ENCODE measurements at places on chromosomes 4 and X.

DNA sequence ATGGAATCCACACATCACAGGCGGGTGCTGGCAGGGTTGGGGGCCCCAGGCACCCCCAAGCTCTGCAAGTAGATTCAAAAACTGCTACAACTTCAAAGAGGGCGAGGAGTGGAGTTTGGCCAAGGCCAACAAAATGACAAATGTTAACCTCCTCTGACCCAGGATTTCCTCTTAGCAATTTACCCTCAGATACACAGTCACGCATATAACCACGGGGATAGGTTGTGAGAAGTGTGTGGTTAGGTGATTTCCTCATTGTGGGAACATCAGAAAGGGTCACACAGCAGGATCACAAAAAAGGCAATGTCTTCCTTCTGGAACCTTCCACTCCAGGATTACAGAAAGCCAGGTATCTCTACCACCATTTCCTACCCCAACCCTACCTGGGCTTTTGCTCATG is 62.4 kb downstream of the C4orf50 start:
- DNase-seq, result no peak

DNA sequence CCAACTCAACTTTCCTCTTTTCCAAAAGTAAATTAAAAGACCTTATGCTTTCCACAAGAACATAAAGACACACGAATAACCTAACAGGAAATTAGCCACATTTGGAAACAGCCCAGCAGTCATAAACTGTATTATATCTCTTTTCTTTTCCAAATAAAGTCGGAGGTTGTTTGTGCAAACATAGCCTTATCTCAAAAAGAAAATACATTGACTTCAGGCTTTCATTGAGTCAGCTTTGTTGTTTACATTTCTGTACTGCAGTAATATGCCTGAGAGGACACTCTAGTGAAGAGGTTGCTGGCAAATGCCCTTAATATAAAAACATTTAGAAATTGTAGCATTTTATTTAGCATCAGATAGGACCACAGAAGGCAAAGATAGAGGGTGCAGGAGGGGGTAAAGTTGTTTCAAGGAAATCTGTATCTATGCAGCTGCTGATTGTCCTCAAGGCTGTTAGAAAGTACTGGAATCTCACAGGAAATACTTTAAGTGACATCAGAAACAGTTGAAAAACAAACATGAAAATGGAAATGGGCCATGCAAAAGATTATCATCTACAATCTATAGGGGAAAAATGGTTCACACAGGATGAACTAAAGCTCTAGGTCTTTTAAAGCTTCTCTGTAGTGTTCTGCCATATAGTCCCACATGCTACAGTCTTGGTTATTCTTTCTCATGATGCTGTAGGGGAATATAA is 14.5 kb downstream of the LNX1 start:
- no peak for DNase-seq

- DNase-seq, result no peak
These were observed 9.2 kb upstream of the C4orf50 start for GRCh38 chr4:6027392-6027791.

GRCh38 chrX:10172877-10173276 is 16.1 kb downstream of the CLCN4 start:
- DNase-seq, result no peak

GRCh38 chr4:3392321-3392720 is 49.4 kb upstream of the HGFAC start:
- no peak for DNase-seq

GRCh38 chr4:177687117-177687516 is 244.9 kb upstream of the AGA start:
- no peak for DNase-seq

DNA sequence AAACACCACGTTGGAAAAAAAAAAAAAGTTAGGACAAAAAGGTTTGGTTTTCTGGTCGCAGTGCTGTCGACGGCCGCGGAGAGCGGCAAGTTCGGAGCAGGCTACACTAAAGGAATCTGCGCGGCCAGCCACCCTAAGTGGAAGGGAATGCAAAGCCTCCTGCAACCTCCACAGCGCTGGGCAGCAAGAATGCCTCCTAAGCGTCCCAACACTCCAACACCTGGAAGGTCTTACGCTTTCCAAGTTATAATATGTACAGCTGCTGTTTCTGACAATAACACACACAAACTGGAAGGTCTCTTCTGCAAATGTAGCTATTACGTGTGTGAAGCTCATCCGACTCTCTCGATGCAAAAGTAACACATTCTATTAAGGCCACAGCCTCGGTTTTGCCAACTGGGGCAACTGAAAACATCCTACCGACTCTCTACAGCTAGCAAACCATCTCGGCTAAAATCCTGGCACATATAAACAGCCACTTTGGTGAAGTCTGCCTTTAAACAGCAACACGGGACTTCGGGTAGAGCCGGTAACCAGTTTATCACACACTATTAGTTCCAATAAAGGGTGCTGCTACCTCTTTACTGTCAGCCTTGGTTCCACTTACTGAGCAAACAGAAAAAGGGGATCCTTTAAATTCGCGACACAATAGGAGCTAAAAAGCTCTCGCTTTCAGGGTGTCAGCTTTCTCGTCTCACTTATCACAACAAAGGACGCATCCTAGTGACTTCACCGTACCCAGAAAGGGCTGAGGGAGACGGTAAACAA is 895 bp downstream of the SMIM14 start:
- peak; percentile 2 for DNase-seq

- DNase-seq, result no peak
These were observed 8.8 kb downstream of the BBS7 start for GRCh38 chr4:121861426-121861825.

DNA sequence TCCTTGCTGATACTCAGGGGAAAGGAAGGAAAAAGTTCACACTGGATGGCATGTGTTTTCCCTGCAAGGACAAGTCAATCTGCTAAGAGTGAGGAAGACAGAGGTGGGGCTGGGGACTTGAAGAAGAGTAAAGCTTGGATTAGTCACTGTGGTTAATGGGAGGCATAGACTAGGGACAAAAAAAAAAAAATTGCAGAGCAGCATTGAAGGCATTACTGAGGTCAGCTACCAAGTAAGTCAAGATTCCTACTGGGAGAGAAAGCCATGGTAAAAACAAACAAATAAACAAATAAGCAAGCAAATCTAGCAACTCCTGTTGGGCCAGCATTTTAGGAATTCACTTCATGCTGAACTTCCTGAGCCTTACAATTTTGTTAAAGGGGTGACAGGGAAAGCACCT is 58.2 kb upstream of the GPC4 start:
- DNase-seq, result no peak

DNA sequence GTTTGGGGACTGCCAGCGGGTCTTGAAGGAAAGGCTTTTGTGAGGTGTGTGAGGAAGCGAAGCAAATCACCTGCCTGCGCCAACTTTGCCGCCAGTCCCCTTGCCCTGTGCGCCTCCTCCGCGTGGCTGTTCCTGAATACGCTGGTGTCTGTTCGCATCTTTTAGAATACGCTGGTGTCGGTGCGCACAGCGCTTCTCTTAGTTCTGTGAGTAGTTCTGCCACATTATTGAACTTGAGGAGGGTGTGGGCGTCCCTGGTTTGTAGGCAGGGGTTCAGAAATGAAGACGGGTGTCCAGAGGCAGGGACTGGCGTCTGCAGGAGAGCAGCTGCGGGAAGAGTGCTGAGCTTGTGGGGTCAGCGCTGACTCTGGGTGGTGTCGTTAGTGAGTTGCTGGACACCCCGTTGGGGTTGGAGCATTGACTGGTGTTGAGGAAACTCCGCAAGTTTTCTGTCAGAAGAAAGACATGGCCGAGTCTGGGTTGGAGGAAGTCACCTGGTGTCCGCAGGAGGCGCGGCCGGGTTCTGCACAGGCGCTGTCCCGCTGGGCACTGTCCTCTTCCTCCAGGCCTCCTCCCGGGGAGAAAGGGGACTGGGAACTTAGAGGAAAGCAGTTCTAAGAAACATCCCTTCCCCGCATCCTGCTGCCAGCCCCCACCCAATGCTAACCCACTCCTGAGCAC is 930 bp downstream of the ZNF718 start:
- no peak for DNase-seq

DNA sequence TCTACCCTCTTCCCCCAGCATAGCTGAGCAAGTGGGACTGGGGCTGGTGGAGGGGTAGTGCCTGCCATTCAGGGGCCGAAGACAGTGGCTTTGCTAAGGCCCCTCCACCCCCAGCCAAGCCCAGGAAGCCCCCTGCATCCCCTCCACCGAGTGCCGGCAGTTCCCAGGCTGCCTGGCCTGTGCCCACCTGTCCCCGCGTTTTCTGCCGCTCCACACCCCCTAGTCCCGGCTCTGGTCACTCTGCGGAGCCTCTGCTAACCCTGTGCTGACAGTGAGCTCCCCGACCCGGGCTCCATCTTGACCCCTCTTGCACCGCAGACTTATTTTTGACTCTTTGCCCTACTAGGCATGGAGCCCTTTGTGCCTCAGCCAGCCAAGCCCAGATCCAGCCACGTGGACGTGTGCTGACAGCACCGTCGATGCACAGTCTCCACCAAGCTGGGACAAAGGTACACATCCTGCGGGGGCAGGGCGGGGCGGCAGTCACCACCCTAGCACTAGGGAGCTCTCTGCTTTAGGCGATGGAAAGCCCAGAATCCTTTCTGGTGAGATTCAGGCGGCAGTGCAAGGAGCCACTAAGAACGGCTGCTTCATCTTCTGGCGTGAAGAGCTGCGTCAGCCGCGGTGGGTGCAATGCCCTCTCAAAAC is 96.6 kb downstream of the PHKA2 start:
- DNase-seq, result no peak

GRCh38 chrX:71543316-71543715 is 10.4 kb downstream of the OGT start:
- no peak for DNase-seq

GRCh38 chr4:184752496-184753275 is 18.8 kb upstream of the CENPU start:
- DNase-seq, result no peak

GRCh38 chr4:7195546-7196287 is 3.4 kb downstream of the SORCS2 start:
- no peak for DNase-seq

- DNase-seq, result no peak
These were observed at the start of gene GPR173 for GRCh38 chrX:53048169-53049126. TSS of gene GPR173 (plus strand) at chrX:53048789. CDS start at chrX:53076622, 27,833 bp downstream.

DNA sequence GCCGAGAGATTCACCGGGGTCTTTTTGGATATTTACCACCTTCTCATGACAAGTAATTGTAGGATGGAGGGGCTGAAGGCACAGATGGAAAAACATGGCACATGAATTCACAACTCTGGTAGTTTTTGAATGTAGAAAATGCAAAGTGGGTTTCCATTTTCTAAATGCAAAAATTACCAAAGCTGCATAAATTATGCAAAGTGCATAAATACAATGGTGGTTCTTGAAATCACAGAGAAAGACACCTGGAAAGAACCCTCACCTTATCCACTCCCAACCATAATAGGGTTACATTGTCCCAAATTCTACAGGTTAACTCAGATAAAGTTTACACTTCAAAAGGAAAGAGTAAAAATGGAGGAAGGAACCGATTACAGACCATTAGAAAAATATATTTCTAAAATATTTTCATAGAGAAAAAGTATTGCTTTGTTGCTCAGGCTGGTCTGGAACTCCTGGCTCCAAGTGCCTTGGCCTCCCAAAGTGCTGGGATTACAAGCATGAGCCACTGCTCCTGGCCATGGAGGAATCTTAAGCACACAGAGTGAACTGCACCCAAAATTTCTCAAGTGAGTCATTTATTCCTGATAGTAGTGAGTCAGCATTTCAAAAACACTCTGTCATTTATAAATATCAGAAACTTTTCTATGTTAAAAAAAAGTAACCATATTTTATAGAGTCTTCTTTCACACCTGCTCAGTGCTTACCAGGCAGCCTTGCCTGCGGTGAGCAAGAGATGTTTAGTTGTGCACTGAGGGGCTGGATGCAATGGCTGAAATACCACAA is 101.4 kb downstream of the FIP1L1 start:
- DNase-seq, result no peak

GRCh38 chr4:15550491-15550890 is 80.8 kb downstream of the CC2D2A start:
- DNase-seq, result no peak

- no peak for DNase-seq
These were observed 587.2 kb downstream of the EPHA5 start for GRCh38 chr4:65083076-65083475.

DNA sequence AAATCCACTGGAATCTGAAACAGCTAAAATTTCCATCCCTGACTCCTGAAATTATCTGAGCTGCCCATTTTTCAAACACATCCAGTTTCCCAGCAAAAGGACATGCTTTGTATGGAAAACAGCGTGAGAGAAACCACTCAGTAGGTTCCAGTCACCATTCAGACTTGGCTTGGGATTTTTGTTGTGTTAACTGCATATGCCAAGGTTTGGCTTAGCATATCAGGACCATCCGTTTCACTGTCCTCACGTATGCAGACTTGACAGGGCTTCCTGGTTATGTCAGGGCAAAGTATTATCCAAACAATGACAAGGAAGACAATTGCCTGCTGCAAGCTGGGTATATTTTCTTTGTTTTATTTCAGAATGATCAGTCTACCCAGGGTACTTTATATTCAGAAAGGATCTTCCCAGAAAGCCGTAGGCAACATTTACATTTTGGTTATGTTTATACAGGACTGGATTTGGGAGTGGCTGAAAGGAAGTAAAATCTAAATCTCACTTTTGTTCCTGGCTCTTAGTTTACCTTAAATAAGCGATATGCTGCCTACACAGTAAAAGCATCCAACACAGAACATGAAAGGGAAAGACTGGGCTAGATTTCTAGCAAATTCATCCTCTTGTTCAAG is 41.3 kb upstream of the CCKAR start:
- no peak for DNase-seq

DNA sequence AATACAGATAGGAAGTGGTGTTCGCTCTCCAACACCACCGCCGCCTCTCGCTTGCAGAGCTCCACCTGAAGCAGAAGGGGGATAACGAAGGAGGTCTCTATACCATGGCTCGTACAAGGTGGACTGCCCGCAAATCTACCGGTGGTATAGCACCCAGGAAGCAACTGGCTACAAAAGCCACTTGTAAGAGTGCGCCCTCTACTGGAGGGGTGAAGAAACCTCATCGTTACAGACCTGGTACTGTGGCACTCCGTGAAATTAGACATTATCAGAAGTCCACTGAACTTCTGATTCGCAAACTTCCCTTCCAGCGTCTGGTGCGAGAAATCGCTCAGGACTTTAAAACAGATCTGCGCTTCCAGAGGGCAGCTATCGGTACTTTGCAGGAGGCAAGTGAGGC is 5.2 kb upstream of the BMP15 start:
- no peak for DNase-seq

DNA sequence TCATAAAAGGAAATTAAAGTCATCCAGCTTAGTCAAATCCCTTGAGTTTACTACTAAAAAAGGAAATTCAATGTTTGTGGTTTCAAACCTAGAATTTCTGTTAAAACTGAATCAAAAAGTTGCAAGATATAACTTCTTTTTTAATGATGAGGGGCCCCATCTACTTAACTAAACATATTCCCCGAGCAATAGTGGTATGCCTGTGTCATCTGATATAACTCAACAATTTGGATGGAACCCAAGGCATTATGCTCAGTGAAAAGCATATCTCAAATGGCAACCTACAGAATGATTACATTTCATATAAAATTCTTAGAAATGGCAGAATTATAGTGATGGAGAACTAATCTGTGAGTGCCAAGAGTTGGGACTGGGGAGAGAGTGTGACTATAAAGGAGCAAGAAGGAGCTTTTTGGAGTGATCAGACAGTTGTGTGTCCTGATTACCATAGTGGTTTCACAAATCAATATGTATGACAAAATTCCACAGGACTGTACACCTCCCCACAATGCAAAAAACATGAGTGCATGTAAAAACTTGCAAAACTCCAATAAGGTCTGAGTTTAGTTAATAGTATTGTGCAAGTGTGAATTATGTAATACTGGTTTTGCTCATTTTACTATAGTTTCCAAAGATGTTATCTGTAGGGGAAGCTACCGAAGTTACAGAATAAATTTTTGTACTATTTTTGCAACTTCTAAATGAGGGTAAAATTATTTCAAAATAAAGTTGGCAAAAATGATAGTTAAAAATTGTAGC is 323.2 kb downstream of the ARHGAP24 start:
- DNase-seq, result no peak
